AML-193 (cell line): ENCODE measurements at places on chromosomes 5 and 9.

- no peak for DNase-seq
These were observed 65.0 kb upstream of the FBXW11 start for GRCh38 chr5:172071309-172071875.

GRCh38 chr9:123723135-123723875 is 206.6 kb downstream of the DENND1A start:
- DNase-seq = no peak

- DNase-seq = no peak
These were observed 134.0 kb downstream of the GCNT1 start for GRCh38 chr9:76592974-76593347.

GRCh38 chr5:25286319-25286718 is 641.5 kb upstream of the CDH10 start:
- no peak for DNase-seq
